ENCODE measurements at places on chromosomes 7 and 10.

DNA sequence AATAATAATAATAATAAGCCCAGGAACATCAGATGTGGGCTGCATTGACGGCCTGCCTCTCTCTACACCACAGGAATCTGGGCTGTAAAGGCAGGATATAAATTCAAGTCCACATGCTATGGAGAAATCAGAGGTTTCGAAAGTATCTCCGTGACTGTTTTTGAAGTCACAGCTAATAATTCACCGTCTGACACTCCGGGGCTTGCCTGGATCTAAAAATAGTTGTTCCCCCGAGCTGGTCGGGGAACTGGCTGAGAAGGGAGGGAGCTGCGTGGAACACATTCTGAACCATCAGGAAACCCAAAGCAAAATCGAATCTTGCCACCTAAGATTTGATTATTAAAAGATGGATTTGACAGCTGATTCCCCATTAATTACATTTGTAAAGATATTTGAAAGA lies 35.4 kb downstream of the KLF6 start:
- DNase-seq, result peak; percentile 60

GRCh38 chr10:9198611-9199010 lies 1144.1 kb downstream of the GATA3 start:
- no peak for DNase-seq

DNA sequence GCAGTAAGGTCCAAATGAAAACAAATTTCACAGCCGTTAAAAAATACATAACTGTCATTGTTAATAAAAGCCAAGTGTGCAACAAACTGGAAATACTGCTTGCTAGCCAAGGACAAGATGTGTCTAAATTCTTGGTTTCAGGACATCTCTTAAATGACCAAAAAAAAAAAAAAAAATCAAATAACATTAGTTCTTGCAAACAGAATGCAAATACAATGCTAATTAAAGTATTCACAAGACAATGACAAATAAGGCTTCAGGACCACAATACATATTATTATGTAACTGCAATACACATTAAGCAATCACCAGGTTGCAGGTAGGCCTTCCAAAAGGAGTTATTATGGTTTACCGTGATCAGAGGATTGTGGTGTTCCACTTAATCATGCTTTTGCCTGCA lies 3.6 kb downstream of the ARHGAP21 start:
- DNase-seq, result no peak

DNA sequence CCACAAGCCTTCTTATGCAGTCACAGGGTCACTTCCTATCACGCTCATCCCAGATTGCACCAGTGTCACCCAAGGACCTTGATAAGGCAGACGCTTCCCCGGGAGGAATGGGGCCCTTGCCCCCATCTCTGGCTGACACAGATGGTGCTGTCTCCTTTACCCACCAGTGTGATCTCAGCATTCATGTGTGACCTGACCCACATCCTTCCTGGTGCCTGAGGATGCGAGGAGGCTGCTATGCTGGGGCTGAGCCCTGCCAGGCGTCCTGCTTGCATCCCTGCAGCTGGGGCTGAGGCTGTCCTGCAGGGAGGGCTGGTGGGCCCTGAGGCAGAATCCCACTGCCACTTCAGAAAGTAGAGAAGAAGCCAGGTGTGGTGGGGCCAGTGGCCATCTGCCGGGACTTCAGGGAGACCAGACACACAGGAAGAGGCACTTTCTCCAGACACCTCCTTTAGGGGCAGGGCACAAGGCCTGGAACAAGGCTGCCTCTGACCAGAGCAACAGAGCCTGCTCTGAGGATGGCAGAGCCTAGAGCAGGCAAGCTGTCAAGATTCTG lies 35.3 kb downstream of the RASGEF1A start:
- peak; percentile 23 for DNase-seq

DNA sequence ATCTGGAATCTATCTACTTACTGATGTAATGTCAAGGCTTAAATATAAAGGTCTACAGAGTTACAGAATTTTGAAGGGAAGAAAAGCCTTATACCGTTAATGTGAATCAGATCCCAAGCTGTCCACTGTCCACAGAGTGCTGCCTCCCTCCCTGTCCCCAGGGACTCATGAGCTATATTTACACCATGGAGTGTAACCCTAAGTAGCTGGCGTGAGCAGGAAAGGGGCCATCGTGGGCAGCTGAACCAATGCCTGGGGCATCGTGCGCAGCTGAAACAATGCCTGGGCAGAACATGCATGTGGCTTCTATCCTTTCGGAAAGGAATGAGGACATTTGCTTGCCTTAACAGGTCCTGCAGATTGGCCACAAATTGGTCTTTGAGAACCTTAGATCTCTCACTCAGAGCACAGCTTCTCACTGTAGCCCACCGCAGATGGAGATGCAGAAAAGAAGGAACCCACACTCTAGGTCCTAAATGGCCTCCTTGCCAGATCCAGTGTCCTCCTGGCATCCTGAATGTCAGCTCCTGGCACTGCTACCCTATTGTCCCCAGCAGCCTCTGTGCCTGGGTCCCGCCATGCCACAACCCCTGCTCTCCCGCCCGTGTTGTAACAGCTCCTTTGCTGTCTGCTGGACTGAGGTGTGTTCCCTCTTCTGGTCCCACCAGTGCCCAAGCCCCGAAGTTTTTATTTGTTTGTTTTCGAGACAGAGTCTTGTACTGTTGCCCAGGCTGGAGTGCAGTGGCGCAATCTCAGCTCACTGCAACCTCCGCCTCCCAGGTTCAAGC lies 30.3 kb downstream of the CCDC3 start:
- DNase-seq, result peak; percentile 40

DNA sequence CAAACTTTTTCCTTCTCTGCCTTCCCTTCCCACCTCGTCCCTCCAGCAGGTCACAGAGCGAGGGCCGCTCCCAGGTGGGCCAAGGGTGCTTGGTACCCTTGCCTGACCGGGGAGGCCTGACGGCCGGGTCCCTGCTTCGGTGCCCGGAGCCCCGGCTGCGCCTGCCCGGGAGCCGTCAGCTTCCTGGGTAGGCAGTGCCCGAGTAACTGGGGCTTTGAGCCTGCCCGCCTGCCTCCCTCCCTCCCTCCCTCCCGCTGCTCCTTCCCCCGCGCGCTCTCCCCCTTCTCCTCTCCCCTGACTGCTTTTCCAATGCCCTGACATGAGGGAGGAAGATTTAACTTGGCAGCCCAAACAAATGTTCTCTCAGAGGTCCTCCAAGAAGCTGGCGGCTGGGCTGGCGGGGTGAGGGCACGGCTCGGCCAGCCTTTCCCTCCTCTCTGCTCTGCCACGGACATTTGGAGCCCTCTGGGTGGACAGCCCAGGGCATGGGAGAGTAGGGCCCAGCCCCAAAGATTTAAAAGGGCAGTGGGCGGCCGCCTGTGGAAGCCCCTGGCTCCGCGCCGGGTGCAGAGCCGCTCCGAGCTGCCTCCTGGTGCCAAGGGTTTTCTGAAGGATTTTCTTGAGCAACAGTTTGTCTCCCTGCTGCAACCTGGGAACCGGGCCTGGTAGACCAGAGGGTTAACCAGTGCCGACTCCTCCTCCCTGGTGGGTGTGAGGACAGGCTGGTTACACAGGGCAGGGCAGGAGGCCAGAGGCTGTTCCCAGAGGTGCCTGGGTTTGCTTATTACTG lies 2.0 kb downstream of the ZMIZ1 start:
- peak; percentile 89 for DNase-seq

GRCh38 chr7:137715121-137715520 lies 131.7 kb downstream of the DGKI start:
- no peak for DNase-seq

GRCh38 chr10:20839141-20839540 lies 58.0 kb downstream of the NEBL start:
- DNase-seq, result no peak

- DNase-seq, result no peak
Measured at GRCh38 chr7:38411404-38411803, 138.0 kb upstream of the TARP start.

DNA sequence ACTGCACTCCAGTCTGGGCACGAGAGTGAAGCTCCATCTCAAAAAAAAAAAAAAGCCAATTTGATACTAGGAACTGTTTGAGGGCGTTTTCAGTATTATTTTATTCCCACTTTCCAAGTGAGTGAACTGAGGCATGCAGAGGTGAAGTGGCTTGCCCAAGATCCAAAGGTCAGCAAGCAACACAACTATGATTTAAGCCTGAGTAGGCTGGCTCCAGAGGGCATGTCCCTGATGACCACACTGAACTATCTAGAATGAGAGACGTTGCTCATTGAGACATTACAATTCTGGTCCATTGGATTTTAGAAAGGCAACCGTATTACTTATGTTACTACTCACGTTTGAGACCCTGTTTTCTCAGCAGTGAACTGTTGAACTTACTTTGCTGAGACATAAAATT lies 20.8 kb downstream of the KCNMA1 start:
- no peak for DNase-seq

GRCh38 chr7:74544706-74545469 lies 91.2 kb downstream of the GTF2IRD1 start:
- DNase-seq, result no peak

DNA sequence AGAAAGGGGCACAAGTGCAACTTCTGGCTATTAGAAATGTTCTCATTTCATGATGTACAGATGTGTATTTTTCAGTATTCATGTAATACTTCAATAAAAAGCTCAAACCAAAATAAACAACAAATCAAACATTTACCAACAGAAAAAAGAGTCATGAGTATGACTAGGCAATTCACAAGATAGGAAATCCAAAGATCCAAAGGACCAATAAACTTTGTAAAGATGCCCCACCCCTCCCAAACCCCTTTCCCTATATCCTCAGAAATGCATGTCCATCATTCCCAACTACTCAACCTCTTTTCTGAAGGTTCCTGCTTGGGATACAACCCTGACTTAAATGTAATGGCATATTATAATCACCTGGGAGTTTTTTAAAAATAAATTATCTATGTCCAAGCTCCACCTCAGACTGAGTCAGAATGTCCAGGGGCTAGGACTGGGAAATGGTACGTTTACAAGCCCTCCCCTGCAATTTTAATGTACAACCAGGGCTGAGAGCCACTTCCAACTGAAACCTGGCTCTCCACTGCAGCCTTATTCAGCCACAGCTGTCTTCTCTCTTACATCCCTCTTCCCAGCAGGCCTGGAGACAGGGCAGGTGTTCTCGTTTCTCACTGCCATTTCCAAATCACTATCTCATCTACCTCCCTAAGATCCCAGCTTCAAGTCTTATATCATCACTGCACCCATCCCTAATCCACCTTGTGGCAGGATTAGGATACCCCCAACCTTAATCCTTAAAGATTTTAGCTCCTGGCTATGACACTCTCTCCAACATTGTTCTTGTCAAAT lies 36.5 kb downstream of the COA1 start:
- DNase-seq, result no peak

GRCh38 chr10:4847561-4848355 lies 21.8 kb downstream of the AKR1E2 start:
- DNase-seq, result no peak

DNA sequence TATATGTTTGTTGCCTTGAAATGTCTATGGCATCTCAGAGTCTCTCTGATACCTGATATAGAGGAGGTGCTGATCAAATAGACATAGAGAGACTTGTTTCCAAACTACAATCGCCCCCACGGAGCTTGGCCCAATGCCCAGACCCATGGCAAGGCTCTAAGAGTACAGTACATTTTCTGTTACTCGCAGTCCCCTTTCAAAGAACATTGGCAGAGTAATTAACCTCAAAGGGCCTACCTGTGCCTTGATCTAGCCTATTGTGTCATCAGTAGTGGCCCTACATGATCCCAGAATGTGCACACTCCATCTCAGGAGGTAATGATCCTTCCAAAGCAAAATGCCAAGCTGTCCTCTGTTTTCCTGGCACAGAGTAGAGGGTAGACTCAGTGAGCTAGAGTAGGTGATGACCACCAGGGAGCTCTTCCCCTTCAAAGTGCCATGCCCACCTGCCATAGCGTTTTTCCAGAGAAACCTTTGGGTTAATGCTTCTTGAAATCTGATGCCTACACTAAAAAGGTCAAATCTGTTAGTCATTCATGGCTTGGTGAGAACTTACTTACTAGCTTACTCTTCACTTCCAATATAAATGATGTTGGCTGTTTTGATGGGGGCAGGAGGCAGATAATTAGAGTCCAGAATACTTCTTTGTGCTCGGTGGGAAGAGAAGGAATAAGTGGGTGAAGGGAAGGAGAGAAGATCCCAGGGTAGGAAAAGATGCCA lies 41.2 kb upstream of the ACSL5 start:
- no peak for DNase-seq

DNA sequence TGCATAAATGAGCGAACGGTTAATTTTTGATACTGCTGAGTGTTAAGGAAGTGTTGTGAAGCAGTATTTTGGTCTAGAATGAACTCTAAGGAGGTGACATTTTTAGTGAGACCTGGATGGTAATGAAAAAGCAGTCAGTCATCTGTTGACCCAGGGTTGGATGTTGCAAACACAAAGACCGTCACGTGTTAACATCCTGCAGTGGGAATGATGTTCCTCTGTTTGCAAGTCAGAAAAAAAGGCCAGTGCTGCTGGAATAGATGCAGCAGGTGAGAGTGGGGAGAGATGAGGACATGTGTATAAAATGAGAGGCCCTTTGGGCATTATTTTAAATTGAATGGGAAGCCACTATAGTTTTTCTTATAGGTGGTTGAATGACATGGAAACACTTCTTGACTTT lies 39.3 kb downstream of the INSYN2A start:
- no peak for DNase-seq

GRCh38 chr7:142855756-142856564 lies 1.1 kb downstream of the EPHB6 start:
- DNase-seq, result no peak

GRCh38 chr7:146826329-146826728 lies 709.7 kb downstream of the CNTNAP2 start:
- DNase-seq, result no peak

GRCh38 chr7:37495574-37496184 lies 47.0 kb upstream of the ELMO1 start:
- no peak for DNase-seq

DNA sequence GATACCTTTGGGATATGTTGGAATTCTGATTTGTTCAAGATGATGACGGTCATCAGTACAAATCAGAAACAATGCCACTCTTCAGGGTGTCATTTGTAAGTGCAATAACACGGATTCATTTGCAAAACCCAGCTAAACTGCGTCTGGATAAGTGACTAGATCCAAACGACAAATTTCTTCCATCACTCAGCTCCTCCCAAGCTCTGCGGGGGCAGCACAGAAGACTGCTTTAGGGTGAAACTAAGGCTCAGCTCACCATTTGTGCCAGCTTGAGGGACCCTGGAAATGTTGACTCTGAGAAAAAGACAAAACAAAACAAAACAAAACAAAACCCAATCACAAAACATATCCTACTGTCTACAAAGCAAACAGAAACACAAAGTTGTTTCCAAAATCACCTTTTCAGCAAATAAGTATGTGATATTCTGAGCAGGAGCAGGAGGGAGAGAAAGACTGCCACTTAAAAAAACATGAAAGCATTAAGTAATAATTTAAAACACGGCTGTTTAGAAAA lies 8.0 kb downstream of the EVX1 start:
- no peak for DNase-seq
